ENCODE measurements at places on chromosomes 11 and 22. TPM values are rescaled to one million over a fixed set of nuclear protein-coding genes. Genes with fewer than 3 reads are reported as not detected.

DNA sequence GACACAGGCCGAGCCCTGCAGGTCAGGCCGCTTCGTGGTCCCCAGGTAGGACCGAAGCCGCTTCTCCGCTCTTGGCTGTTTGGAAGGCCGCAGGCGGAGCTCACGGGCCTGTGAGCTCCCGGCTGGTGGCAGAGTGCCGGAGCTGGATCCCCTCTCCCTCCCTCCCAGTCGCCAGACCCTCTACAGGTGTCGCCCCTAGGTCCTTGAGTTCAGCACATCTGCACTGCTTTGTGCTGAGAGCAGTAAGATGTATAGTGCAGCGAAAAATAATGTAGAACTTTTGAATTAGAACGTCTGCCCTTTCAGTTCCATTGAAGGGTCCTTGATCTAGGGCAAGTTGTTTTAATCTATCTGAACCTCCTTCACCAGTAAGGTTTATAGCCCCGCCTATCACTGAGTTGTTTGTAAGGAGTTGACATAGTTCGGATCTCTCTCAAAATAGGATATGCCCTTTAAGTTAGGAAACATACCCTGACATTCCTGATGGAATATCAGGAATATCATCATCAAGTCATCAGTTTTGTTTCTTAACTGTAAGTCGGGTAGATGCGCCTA is 419 bp downstream of the ANKRD49 start:
- DNase-seq: no peak
- H3K27me3 ChIP-seq: no peaks in the 10 kb centered on the region
- peak overlapping the region; percentile 92 for H3K27ac ChIP-seq
- H3K36me3 ChIP-seq: peaks cover 38% of the 10 kb centered on the region
- peaks cover 23% of the 10 kb centered on the region for H3K4me1 ChIP-seq

GRM5 gene
- not detected for total RNA-seq

GRCh38 chr11:106714199-106714598 is 304.1 kb downstream of the GUCY1A2 start:
- H3K4me3 ChIP-seq: no peak overlapping the region
- H3K27ac ChIP-seq: no peak overlapping the region

TSPO gene
- 127 TPM for total RNA-seq

MED19 gene
- 14.1 TPM for total RNA-seq

DNA sequence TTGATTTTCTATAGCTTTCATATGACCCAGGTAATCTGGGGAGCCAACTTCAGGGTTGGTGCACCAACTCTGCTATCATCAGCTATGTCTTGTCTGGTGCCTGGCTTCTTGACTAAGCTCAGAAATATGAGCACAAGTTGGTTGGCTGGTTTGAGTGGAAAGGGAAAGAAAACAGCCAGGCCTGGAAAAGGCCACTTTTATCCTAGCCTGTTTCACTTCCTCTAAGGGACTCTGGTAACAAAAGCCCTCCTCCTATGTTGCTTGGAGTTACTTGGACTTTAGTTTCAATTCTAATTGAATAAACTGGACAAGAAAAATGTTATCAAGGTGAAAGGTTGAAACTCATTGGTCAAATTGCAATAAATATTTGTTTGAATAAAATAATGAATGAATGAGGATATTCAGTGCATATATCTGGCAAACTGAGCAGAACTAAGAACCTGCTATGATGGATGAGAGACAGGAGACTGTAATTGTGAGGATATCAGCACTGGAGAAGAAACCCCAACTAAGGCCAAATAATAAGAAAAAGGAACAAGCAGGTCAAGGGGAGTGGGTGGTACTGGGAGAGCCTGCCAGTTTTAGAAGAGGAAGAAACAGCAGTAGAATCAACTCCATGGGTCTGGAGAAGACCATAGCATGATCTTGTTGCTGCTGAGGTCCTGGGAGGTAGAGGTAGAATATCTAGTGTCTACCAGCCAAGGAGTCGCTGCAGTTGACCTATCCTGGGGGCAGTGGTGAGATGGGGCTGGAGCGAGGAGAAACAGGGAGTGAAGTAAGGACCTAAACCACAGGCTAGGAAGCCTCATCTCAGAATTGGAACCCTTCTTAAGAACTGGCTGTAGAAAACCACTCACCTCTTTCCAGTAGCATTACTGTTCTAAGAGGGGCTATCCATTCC is 8.2 kb downstream of the ROBO4 start:
- peaks cover 17% of the 10 kb centered on the region for H3K27me3 ChIP-seq
- H3K4me1 ChIP-seq: no peaks in the 10 kb centered on the region
- no peak overlapping the region for H3K4me3 ChIP-seq
- H3K36me3 ChIP-seq: no peaks in the 10 kb centered on the region
- DNase-seq: no peak

DNA sequence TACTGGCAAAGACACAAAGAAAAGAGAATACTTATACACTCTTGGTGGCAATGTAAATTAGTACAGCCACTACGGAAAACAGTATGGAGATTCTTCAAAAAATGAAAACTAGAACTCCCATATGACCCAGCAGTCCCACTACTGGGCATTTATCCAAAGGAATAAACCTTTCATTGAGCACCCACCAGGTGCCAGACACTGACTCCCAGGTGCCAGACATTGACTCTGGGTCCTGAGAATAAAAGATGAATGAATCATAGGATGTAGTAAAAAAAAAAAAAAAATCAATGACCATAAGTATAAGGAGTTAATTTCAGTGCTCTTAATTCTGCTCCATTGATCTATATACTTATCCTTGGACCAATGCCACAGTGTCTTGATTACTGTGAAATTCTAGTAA is 28.2 kb downstream of the HEPHL1 start:
- no peaks in the 10 kb centered on the region for H3K36me3 ChIP-seq
- H3K4me3 ChIP-seq: no peak overlapping the region
- H3K27ac ChIP-seq: no peak overlapping the region
- H3K27me3 ChIP-seq: peaks cover 2% of the 10 kb centered on the region
- DNase-seq: no peak

TMA7B gene
- 1.7 TPM for total RNA-seq

FGF19 gene
- not detected for total RNA-seq

DNA sequence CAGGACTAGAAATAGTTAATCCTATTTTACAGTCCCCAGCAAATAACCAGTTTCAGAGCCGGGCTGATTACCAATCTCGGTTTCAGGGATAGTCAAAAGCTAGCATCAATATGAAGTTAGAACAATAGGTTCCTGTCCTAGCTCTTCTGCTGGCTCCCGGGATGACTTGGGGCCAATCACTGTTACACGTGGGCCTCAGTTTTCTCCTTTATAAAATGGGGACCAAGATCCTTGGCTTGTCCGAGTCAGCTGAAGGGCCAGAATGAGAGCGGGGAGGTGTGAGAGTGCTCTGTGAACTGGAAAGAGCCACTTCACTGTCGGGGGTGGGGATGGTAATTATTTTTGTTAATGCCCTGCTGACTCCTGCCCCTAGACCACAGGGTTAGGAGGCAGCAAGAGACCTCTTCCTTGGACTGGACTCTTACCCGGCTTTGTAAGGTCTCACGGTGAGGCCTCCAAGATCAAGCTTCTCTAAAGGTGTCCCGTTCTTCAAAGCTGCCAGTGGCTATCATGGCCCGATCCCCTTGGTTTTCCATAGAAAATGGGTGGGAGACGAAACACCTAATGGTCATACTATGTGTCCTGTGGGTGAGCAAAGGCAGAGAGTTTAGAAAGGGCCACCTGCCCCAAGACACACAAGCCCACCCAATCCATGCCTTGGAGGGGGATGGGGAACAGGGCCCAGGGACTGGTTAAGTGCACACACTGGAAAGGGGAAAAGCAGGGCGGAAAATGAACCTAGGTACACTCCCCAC is 1.4 kb downstream of the UCP2 start:
- DNase-seq: no peak
- H3K36me3 ChIP-seq: peaks cover 64% of the 10 kb centered on the region
- H3K27ac ChIP-seq: peak overlapping the region; percentile 98
- peak overlapping the region; percentile 100 for H3K4me3 ChIP-seq
- no peaks in the 10 kb centered on the region for H3K27me3 ChIP-seq
- H3K4me1 ChIP-seq: peaks cover 51% of the 10 kb centered on the region

- no peak for DNase-seq
- no peak overlapping the region for H3K4me3 ChIP-seq
- H3K27me3 ChIP-seq: peaks cover 2% of the 10 kb centered on the region
- no peaks in the 10 kb centered on the region for H3K4me1 ChIP-seq
Measured at GRCh38 chr11:102703826-102704493, 1.6 kb downstream of the MMP27 start.

- H3K4me1 ChIP-seq: no peaks in the 10 kb centered on the region
- no peaks in the 10 kb centered on the region for H3K27me3 ChIP-seq
- no peak overlapping the region for H3K27ac ChIP-seq
- DNase-seq: no peak
- H3K4me3 ChIP-seq: no peak overlapping the region
Measured at GRCh38 chr11:87281496-87281895, 243.8 kb downstream of the TMEM135 start.

DNA sequence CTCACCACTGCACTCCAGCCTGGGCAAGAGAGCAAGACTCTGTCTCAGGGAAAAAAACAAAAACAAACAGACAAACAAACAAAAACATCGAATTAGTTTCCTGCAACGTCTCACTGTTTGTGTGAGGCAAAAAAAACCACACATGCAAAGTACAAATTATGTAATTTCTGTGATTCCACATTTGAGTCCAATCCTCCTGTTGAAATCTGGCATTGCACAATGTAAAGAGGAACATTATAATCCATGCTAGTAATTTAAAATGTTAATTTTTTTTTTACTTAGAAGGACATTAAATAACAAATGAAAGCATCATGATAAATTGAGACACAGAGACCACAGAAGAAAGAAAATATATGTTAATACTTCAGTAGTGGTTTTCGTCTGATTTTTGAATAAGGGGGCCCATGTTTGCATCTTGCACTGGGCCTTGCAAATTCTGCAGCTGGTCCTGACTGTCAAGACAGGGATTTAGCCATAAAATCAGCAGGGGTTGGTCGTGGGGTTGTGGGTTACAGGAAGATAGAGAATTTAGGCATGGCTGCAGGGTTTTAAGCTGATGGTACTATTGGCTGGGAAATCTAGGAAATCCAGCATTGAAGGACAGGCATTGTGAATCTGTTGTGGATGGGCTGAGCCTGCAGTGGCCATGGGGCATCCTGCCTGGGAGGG is 102.6 kb upstream of the ALDH3B2 start:
- no peaks in the 10 kb centered on the region for H3K4me1 ChIP-seq
- peaks cover 39% of the 10 kb centered on the region for H3K27me3 ChIP-seq
- H3K36me3 ChIP-seq: no peaks in the 10 kb centered on the region
- H3K4me3 ChIP-seq: no peak overlapping the region
- no peak for DNase-seq

UBQLN3 gene
- not detected for total RNA-seq

DNA sequence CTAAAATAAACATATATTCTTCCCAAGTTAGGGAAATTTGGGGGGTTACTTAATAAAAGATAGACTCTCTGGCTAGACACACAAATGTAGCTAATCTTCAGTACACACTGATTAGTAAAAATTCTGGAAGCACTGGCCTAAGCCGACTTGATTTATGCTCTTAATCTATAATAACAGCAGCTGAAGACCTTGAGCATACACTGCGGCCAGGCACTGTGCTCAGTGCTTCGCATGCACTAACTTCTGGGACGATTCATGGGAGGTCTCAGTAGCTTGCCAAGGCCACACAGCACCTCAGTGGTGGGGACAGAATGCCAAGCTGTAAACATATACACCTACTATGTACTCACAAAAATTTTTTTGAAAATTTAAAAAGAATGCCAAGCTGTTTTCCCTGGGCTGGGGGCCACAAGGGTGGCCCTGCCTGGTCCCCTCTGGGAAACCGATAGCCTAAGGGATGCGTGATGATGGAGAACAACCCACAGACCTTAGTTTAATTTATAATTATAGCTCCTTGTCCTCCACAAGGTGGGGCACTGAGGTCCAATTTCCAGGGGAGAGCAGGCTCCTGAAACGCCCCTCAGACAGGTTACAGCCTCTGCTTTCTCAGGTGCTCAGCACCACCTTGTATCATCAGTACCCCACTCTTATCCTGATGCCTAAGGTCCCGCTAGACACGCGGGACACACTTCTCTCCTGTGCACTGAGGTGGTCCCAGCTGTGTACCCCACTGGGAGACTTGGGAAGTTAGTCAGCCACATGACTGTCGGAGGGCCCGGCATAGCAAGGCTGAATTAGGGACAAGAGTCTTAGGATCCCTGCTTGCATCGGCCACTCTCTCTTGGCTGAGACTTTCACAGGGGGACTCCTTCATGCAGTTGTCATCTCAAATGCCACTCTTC is 20.1 kb downstream of the SERPIND1 start:
- no peaks in the 10 kb centered on the region for H3K27me3 ChIP-seq
- no peak overlapping the region for H3K4me3 ChIP-seq
- DNase-seq: no peak
- no peak overlapping the region for H3K27ac ChIP-seq

GRCh38 chr11:128733440-128734102 is 39.7 kb downstream of the FLI1 start:
- H3K4me3 ChIP-seq: peak overlapping the region; percentile 72
- H3K36me3 ChIP-seq: peaks cover 35% of the 10 kb centered on the region

TYR gene
- total RNA-seq: not detected

DNA sequence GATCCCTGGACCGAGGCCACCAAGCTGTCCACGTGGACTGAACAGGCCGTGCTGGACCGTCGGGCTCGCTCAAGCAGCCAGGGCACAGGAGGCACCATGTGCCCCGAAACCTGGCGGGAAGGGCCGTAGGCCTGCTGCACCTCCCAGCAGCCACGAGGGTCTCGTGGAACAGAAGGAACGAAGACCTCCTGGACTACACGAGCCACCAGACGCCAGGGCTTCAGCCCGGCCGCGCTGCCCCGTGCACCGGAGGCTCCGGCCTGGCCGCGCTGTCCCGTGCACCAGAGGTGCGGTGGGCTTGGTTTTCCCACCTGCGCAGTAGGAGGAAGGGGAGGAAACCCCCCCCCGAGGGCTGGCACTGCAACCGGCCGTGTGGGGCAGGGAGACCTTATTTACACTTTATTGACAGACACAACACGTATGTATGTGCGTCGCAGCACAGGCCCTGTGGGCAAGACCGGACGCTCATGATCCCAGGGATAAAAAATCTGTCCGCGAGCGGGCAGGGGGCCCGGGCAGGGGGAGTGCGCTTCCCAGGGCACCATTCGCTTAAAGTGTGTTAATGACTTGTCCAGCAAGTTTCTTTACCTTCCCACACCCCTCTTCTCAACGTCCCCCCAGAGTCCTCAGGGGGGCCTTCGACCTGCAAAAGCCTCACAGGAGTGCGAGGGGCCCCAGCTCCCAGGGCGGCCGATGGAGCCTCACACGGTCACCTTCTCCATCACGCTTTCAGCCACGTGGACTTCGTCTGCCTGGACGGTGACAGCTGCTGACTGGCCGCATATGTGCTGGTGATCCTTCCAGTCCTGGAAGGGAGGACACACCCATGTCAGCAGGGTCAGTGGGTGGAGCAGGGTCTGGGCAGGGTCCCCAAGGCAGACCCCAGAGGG is 7.0 kb downstream of the DRD4 start:
- peaks cover 10% of the 10 kb centered on the region for H3K36me3 ChIP-seq
- DNase-seq: no peak
- H3K4me3 ChIP-seq: no peak overlapping the region
- no peak overlapping the region for H3K27ac ChIP-seq

- H3K4me3 ChIP-seq: no peak overlapping the region
- H3K36me3 ChIP-seq: no peaks in the 10 kb centered on the region
Measured at GRCh38 chr22:46483353-46483752, 54.1 kb downstream of the CELSR1 start.

GRCh38 chr11:2366276-2366675 is 10.8 kb upstream of the CD81 start:
- no peak overlapping the region for H3K4me3 ChIP-seq
- DNase-seq: no peak

- no peaks in the 10 kb centered on the region for H3K4me1 ChIP-seq
- H3K4me3 ChIP-seq: no peak overlapping the region
- peaks cover 37% of the 10 kb centered on the region for H3K36me3 ChIP-seq
- no peak for DNase-seq
- no peak overlapping the region for H3K27ac ChIP-seq
Measured at GRCh38 chr11:73404506-73405145, 28.4 kb downstream of the RELT start.

HBB gene
- total RNA-seq: not detected
